ENCODE measurements at places on chromosomes 7 and 10.

DNA sequence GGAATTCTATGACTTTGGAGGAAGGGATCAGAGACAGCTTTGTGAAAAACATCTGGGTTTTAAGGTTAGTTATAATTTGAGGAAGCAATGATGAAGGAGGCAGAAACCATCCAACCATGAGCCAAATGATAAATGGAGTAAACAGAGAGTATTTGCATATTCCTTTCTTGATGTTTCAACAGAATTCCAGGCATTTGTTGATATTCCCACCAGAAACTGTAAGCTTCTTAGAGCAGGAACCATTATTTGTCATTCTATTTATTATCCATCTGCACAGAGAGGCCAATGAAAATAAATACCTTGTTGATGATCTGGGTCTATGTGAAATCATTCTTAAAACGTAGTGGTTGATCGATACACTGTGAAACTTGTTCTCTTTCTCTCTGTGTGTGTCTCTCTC lies 715.3 kb downstream of the INHBA start:
- DNase-seq = no peak

DNA sequence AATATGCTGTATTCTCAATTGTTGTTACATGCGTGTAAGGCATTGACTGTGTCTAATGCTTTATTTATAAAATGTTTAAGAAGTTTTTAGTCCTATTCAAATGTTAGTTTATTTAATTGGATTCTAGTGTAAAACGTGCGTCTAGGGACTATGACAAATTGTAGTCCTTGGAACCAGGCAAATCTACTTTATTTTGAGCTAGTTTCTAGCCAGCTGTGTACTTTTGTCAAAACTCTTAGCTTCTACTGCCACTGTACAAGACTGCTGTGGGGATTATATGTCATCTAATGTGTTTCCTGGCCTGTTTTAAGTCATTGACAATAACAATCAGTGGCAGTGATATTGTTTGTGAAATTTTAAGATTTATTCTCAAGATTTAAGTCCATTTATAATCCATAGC lies 220.5 kb upstream of the SEMA3D start:
- no peak for DNase-seq

- no peak for DNase-seq
These were observed 376.5 kb upstream of the SORCS1 start for GRCh38 chr10:107540981-107541380.

GRCh38 chr10:32961895-32962369 lies 3.9 kb upstream of the ITGB1 start:
- no peak for DNase-seq

GRCh38 chr10:86177537-86178155 lies 188.9 kb downstream of the GRID1 start:
- DNase-seq = no peak

DNA sequence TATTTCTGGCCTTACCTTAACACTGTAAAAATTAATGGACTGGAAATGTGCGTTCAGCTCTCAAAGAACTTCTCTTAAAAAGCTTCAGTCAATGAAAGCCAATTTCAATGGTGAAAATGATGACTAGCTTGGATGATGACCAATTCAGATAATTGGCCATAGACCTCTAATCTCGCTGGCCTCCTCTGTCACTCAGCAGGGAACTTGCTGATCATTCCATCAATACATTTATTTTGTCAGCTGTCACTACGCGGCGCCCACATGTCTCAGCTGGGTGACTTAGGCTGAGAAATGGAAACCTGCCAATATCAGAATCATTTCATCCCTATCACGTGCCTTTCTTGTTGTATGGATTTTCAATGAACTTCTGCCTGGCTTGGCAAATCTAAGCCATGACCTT lies 673.0 kb upstream of the AUTS2 start:
- no peak for DNase-seq

DNA sequence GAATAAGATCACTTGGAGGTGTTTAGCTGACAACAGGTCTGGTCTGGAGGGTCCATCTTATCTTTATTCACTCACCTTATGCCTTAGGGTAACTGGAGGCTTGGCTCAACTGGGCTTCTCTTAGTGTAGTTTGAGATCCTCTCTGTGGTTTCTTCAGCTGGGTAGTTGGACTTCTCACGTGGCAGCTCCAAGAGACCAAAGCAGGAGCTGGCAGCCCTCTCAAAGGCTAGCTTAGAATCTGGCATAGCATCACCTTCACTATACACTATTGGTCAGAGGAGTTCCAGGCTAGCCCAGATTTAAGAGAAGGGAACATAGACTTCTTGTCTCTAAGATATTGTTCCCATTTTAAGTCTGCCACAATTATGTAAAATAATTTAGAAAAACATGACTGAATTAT lies 16.4 kb downstream of the ADK start:
- DNase-seq = no peak

- no peak for DNase-seq
These were observed 173.4 kb upstream of the SHH start for GRCh38 chr7:155985518-155986250.

GRCh38 chr7:99116144-99116543 lies 27.8 kb downstream of the SMURF1 start:
- no peak for DNase-seq

GRCh38 chr10:118986815-118987790 lies 42.4 kb upstream of the NANOS1 start:
- DNase-seq = no peak

- DNase-seq = no peak
These were observed at the start of gene ODAD2 for GRCh38 chr10:27998954-27999275. TSS of gene ODAD2 (minus strand) at chr10:27999079. CDS start at chr10:27995142, 3,937 bp downstream.

GRCh38 chr7:149859876-149860275 lies 13.9 kb upstream of the ATP6V0E2 start:
- no peak for DNase-seq

- no peak for DNase-seq
These were observed 191.8 kb downstream of the PTPRN2 start for GRCh38 chr7:158395780-158396278.

GRCh38 chr7:24334627-24335026 lies 50.6 kb downstream of the NPY start:
- no peak for DNase-seq

DNA sequence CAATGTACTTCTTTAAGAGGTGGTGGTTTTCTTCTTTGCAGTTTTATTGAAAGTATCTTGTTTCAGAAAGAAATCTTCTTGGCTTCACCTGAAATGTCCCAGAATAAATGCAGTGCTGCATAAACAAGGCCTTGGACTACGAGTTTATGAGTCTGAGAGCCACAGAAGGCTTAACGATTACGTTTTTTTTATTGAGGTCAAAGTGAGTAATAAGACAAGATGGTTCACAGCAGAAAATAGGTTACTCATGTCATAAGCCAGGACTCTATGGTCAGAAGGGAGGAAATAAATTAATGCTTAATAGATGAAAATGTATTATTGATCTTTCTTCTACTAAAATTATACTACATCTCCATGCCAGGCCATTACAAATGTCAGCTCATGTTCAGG lies 13.7 kb upstream of the NPTX2 start:
- DNase-seq = no peak

DNA sequence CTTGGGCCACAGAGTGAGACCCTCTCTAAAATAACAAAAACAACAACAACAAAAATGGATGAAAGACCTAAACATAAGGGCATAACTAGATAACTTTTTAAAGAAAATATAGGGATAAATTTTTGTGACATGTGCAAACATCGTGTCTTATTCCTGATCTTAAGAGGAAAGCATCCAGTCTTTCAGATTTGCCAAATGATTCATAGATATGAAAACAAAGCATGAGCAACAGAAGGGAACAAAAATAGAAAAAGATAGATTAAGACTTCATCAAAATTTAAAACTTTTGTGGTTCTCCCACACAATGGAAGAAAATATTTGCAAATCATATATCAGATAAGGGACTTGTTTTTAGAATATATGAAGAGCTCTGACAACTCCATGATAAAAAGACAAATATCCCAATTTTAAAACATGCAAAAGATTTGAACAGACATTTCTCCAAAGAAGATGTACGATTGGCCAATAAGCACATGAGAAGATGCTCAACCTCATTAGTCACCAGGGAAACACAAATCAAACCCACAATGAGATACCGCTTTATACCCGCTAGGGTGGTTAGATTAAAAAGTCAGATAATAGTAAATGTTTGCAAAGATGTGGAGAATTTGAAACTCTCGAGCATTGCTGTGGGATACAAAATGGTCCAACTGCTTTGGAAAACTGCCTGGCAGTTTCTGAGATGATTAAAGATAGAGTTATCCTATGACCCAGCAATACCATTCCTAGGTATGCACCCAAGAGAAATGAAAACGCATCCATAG lies 20.3 kb downstream of the PPIF start:
- no peak for DNase-seq

- DNase-seq = no peak
These were observed 111.6 kb downstream of the ARHGAP22 start for GRCh38 chr10:48493083-48493871.

GRCh38 chr10:42707234-42707633 lies 68.9 kb upstream of the ZNF33B start:
- no peak for DNase-seq

DNA sequence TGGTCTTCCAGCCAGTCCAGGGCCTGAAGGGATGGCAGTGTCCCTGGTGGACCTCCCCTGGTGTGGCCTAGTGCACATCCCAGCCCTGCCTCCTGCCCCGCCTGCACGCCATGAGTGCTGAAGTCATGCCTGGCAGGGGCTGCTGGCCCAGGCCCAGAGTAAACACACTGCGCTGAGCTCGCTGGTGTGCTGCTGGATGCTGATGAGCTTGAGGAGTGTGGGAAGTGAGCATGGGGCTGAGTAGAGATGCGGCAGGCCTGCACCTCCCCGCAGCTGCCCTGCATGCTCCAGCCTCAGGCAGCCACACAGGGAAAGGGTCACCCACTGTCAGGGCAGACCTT lies 43.2 kb downstream of the HTRA1 start:
- DNase-seq = no peak

- no peak for DNase-seq
These were observed 26.3 kb downstream of the IGF2BP3 start for GRCh38 chr7:23443974-23444373.

GRCh38 chr10:130301021-130301892 lies 165.1 kb downstream of the GLRX3 start:
- peak; percentile 64 for DNase-seq

GRCh38 chr10:16890691-16891090 lies 73.5 kb upstream of the RSU1 start:
- DNase-seq = no peak

GRCh38 chr10:4947039-4947634 lies 16.1 kb upstream of the AKR1C1 start:
- DNase-seq = no peak

DNA sequence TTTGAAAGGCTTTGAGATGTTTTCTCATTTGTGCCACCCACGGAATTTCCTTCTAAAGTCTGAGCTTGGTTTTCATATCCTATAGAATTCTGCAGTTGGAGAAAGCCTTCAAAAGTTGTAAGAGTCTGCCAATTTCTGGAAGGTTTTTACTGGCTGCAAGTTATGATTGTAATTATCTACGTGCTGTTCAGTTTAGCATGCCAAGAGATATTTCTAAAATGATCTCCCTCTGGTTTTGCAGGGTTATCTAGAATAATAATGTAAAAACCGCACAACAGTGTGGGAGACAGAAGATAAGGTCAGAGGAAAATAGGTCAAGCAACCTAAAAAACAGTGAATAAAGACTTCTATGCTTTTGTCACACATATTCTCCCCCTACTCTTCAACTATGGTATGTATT lies 69.3 kb downstream of the MTERF1 start:
- no peak for DNase-seq

DNA sequence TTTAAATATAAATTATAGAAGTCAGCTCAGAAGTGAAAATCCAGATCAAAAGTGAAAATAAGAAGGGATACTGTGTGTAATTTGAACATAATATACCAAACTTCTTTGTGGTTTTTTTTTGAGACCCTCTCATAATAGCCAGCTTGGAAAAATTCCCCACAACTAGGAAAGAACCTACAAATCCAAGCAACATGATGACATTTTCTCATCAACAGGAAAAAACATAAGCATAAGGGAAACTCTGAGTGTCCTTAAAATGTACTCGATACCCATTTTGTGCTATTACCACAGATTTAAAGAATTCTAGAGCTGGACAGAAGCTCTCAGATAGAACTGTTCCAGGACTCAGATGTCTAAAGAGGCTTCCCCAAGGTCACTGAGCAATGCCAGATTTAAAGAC lies 214.8 kb upstream of the KLF14 start:
- DNase-seq = no peak

DNA sequence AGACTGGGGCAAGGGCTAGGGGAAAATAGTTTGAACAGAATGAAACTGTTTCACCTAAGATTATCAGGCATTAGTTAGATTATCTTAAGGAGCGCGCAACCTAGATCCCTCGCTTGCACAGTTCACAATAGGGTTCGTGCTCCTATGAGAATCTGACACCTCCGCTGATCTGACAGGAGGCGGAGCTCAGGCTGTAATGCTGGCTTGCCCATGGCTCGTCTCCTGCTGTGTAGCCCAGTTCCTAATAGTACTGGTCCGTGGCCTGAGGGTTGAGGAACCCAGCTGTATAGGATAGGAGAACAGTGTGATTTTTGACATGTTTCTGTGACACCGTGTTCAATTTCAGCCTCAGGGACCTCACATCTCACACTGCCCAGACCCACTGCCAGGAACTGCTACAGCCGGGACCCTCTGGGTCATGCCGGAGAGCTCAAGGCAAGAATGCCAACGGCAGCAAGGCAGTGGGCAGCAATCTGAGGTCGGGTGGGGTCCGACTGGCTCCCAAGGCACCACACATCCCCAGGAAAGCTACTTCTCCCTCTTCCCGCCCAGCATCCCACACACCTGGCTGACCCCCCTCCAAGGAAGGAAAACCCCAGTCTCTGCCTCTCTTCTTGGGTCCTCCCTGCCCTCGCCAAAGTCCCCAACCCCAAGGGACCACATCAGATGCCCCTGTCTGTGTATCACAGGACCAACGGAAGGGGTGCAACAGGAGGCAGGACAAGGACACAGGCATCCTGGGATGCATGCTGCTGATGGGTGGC lies 31.7 kb downstream of the CAMK2B start:
- DNase-seq = no peak

GRCh38 chr7:1239803-1240516 lies 7.3 kb downstream of the UNCX start:
- no peak for DNase-seq

DNA sequence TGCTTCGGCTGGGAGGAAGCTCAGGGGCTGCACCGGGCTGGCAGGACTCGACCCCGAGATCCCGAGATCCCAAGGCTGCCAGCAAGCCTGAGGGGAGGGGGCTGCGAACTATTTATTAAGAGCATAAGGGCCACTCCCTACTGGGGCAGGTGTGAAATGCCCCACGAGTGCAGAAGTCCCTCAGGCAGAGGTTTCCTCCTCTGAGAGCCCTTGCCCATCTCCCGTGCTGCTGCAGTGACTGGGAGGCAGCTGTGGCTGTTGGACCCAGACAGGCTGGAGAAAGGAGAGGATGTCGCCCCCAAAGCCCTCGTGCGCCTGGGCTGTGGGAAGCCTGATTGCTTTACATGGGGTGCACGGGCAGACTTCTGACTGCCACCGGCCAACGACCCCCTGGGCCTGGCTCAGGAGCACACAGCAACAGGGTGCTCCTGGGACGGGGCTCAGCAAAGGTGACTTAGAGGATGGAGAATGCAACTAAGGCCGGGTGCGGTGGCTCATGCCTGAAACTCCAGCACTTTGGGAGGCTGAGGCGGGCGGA lies 39.8 kb downstream of the RGS10 start:
- DNase-seq = peak; percentile 15

GRCh38 chr10:21082206-21082605 lies 185.1 kb upstream of the NEBL start:
- DNase-seq = no peak

- no peak for DNase-seq
These were observed 18.9 kb downstream of the EXOC6 start for GRCh38 chr10:92867235-92867634.

GRCh38 chr10:126352453-126352852 lies 35.8 kb downstream of the ADAM12 start:
- DNase-seq = no peak

GRCh38 chr10:79068203-79068561 lies 584 bp upstream of the ZMIZ1 start:
- peak; percentile 51 for DNase-seq

GRCh38 chr7:71472962-71473361 lies 341.0 kb downstream of the GALNT17 start:
- no peak for DNase-seq
